ENCODE measurements at places on chromosomes 5 and 9.

DNA sequence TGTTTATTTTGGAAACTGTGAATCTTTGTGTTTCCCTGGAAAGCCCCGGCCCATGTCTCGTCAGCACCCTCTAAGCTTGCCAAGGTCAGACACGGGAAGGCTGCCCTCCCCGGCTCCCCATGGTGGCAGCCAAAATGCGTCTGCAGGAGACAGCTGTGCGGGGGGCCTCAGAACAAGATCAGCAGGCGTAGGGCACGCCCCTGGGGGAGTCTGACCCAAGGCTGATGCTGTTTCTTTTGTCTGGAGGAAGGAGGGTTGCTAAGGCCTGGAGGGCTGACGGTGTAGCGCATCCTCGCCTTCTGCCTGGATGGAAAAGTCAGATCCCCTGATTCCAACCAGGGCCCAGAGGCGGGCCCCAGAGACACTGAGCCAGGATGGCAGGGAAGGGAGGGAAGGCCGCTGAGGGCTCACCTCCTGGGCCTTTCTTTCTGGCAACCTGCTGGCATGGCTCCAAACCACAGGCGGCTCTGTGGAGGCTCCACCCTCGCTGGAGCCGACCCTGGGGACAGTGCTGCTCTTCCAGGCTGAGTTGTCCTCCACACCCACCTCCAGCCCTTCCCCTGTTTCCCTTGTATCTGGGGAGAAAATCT is 57.2 kb downstream of the OLFM1 start:
- no peak for DNase-seq

DNA sequence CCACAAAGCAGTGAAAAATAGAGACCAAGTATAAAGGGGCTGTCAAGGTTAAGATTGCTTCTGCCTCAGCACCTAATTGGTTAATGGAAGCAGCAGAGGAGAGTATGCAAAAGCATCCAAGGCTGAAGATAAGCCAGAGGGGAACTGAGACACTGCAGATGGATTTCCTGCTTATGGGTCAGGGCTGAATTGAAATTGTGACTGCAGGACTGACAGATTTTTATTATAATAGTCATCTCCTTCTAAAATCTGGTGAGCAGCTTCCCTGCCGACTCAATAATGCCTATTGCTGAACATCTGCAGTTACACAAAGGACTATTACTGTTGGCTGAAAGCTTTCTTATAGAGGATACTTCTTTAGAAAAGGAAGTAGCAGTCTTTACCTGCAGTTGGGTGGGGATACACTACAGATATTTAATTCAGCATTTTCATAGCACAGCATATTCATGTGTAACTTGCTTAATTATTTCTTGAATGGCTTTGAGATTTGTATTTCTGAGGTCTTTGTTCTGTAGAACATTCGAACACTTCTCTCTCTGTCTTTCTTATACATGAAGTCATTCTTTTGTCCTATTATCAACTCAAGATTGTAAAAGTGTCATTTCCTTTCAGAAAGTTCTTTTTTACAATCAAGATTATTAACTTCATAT is 363.0 kb upstream of the RIOK2 start:
- no peak for DNase-seq

GRCh38 chr9:4196886-4197285 is 103.0 kb downstream of the GLIS3 start:
- no peak for DNase-seq

DNA sequence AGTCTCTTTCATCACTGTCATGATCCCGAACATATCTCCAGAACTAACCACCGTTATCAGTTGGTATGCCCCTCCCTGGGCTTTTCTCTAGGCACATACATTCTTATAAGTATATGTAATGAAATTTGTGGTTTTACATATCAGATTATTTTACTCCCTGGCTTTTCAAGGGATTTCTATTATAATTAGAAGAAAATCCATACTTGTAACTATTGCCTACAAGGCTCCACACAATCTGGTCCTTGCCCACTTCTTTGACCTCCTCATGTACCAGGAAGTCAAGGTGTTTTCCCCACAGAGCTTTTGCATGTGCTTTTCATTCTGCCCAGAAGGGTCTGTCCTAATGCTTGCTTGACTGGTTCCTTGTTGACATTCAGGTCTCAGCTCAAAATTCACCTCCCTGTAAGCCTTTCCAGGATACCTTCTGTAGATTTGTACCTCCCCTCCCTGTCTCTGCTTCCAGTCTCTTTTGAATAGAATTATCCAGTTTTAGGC is 33.6 kb upstream of the HSD17B4 start:
- no peak for DNase-seq

- no peak for DNase-seq
Measured at GRCh38 chr9:89109666-89110065, 69.0 kb downstream of the SHC3 start.

GRCh38 chr9:121557581-121558447 is 58.2 kb upstream of the GGTA1 start:
- no peak for DNase-seq

- no peak for DNase-seq
Measured at GRCh38 chr5:167530548-167530947, 760.9 kb upstream of the WWC1 start.

DNA sequence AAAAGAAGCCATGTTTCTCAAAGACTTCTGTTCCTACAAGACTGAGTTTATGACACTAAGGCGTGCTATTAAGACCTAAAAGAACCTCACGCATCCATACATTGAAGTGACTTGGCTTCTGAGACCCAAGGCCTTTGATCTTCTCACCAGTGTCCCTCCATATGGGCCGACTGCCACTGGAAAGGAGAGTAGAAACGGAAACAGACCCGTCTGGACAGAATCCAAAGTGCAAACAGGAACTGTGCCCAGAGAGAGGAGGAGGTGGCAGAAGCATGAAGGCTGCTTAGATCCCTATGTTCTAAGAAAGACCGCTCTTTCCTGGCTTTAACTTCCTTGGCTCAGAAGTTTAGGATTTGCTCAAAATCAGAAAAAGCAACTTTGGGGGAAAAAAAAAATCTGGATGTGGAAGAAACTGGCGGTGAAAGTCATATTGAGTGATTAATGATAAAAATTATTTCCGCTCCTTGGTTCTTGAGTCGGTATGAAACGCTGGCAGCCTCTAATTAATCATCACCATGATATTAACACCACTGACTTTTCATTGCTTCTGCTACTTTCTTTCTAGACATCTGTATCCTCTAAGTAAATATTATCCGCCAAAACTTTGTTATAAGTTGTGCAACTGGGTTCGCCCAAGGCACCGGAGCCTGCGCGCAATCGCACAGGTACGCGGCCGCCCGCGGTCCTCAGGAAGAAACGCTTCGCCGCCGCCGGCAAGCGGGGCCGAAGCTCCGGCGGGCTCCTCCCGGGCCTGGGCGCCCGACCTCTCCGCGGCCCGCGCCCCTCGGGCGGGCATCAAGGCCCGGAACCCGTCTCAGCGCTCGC is 726 bp downstream of the DAP start:
- DNase-seq: no peak

DNA sequence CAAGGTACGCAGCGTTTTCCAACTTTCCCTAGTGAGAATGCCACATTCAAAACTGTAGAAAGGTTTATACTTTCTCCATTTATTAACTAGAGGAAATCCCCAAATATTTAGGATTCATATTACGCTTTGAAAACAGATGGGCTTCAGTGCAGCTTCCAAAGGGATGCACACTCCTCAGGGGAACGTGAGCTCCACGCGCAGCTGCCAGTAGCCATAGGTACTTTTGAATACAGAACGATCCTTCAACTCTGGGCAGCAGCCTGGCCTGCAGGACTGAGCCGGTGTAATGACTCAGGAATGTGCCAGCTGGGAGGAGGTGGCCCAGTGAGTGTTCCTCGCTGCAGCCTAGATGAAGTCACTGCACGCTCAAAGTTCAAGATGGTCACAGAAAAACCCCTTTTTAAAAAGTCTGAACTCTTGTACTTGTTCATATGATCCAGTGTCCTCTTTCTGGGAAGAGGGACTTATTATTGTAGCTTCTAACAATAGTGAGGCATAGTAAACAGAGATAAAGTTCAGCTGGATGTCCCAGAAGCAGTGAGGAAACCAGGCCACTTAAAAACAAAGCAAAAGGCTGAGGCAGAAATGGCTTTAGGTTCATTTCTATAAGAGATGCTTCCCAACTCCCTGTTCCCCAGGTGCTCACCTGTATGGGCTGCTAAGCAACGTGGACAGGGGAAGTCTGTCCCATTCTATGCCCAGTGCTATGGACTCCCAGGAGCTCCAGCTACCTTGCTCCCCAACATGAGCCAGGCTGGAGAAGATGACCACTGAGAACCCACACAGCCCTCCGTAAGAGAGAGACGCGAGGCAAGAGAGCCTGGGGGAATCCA is 130.0 kb downstream of the LHFPL2 start:
- no peak for DNase-seq

- DNase-seq: no peak
Measured at GRCh38 chr5:141816598-141817399, 61.4 kb downstream of the PCDH1 start.

- DNase-seq: no peak
Measured at GRCh38 chr5:133741396-133741795, 129.1 kb upstream of the FSTL4 start.

All from stimulated activated CD4-positive, alpha-beta T cell treated with anti-CD3 and anti-CD28 coated beads, TNF-alpha, amount 100 ng/mL, for 4 hours (primary cell).